ENCODE measurements at places on chromosomes 7 and 10. TPM values are rescaled to one million over a fixed set of nuclear protein-coding genes. Genes with fewer than 3 reads are reported as not detected.
A peak's percentile ranks its signal among the peaks of the same experiment; 100 is the strongest.

TBXAS1 gene
- 0.91 TPM for total RNA-seq

UBTD1 gene
- 60.6 TPM for total RNA-seq

GPNMB gene
- 357 TPM for total RNA-seq

SLC4A2 gene
- 77.4 TPM for total RNA-seq

TMEM176A gene
- 10.2 TPM for total RNA-seq

CREM gene
- 8.3 TPM for total RNA-seq

ZPBP gene
- total RNA-seq, result 0.23 TPM

FGFBP3 gene
- 0.69 TPM for total RNA-seq

FAM237B gene
- total RNA-seq, result not detected

FANK1 gene
- total RNA-seq, result 7.8 TPM

GHRHR gene
- total RNA-seq, result not detected

FAM3C gene
- 40.7 TPM for total RNA-seq

FRMD4A gene
- total RNA-seq, result 28.2 TPM

PAX4 gene
- total RNA-seq, result not detected

HIPK2 gene
- 8.7 TPM for total RNA-seq

DNAJC12 gene
- total RNA-seq, result not detected

GRCh38 chr7:106812027-106812643 lies 52.9 kb upstream of the PIK3CG start:
- DNase-seq, result peak; percentile 87

DNA sequence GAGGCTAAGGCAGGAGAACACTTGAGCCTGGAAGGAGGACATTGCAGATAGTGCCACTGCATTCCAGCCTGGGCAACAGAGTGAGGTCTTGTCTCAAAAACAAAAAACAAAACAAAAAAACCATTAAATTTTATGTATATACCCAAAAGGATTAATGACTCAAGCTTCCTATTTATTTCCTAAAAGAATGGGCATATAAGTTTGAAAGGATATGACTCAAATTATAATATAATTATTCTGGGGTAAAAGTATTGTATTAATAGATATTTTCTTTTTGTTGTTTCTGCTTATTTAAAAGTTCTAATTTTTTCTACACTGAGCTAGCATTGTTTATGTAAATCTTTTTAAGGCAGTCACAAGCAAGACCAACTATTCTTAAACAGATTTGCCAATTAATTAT lies 42.2 kb upstream of the CABCOCO1 start:
- DNase-seq, result no peak

DNA sequence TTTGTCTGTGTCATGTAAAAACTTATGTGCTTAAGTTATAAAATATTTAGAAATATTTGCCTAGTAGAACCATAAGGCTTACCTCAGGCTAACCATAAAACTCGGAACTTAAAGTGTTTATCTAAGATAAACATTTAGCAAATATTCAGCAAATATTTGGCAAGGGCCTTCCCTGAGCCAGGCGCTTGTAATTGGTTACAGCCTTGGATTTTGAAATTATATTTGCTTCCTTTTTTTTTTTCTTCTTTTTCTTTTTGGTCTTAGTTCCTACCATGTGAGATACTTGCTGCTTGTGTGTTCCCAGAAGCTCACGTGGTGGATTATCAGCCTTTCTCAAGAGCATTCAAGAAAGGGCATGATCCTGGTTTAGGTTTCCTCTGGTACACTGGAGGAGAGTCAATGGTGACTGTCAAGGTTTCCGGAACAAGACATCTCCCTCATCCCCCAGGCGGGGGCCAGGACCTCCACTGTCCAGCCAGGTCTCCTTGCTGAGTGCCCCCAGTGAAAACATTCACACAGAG lies 5.2 kb upstream of the BRI3 start:
- DNase-seq, result no peak

- no peak for DNase-seq
Measured at GRCh38 chr7:79287981-79288380, 165.5 kb downstream of the MAGI2 start.

- DNase-seq, result peak; percentile 89
Measured at GRCh38 chr7:77684030-77684429, 12.2 kb upstream of the RSBN1L start.

GRCh38 chr7:85186083-85186520 lies 754 bp downstream of the SEMA3D start:
- peak; percentile 88 for DNase-seq

GRCh38 chr10:76649254-76649653 lies 988.4 kb downstream of the KCNMA1 start:
- no peak for DNase-seq

DNA sequence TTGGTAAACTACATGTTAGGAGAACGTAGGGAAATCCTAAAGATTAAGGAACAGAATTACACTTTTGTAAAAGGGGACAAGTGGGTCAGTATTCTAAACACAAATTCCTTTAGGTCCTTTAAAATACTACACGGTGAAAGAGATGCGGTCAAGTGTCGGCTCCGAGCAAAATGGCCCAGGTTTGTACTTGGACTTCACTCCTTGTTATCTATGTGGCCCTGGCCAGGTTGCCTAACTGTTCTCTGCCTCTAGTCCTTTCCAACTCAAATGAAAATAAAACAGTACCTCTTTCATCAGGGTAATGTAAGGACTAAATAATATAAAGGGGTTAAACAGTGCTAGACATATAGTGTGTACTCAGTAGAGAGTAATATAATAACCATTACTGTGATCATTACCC lies 344.8 kb downstream of the PARD3 start:
- no peak for DNase-seq

DNA sequence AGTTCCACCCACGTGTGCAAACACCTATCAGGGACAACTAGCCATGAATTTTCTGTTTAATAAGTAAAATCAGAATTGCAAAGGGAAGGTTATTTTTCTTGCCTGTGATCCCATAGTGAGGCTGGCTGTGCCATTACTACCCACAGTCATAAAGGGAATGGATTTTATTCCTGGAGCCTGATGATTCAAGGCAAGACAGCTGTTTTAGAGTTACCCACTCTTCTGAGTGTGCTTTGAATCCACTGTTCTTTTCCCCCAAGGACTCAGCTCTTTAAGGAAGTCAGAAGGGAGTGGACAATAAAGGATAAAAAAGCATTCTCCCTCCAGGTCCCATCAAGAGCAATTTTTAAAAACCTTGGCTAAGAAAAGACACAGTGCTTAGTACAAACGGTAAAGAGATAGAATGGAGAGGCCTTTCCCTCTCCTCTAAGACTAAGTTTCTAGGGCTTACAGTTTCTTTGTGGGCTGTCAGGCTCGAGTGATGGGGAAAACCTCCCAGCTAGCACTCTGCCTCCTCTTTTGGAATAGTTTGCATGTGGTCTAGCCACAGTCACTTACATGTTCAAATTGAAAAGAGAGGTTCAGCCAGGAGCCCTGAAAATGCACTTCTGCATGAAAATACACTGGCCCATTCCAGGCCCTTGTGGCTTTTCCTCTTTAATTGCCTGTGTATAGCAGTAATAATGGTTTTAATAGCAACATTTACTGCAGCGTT lies 5.1 kb upstream of the LRRC4 start:
- DNase-seq, result no peak

DNA sequence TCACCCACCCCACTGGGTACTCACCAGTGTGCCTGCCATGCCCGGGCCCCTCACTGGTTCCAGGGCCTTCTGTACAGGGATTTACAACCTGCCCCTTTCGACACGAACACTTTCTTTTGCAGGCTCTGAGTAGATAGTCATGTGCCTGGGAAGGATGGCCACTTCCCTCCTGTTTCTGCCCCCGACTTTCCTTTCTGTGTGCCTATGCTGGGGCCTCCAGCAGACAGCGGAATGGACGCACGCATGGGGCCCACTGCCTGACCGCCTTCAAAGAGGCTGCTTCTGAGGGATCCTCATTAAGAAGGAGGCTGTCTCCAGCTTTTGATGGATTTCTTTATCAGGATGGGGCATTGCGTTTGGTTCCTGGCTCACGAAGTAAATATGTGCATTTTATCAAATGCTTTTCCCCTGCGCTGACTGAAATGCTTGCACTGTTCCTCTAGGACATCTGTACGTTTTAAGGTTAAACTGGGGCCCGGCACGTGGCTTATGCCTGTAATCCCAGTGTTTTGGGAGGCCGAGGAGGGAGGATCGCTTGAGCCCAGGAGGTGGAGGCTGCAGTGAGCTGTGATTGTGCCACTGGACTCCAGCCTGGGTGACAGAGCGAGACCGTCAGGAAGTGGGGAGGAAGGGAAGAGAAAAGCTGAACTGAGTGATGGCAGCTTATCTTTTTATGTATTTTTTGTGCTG lies 29.4 kb upstream of the NKX6-2 start:
- peak; percentile 60 for DNase-seq

DNA sequence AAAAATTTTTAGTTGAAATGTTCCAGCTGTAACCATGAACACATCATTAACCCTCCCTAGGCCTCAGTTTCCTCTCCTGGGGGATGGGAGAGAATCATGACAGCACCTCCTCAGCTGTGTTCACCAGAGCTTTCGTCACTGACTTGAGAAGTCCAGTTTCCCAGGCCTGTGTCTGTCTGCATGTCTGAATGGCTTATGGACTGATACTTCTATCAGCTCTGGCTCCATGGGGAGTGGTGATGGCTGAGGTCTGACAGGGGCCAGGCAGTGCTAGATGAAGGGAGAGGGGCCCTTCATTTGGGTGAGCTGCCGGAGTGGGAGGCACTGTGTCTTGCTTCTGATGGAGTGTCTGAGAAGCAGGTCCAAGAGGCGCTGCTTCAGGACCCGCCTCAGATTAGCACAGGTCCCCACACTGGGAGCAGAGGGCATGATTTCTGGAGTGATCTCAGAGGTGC lies 192.9 kb downstream of the PTPN20 start:
- no peak for DNase-seq

DNA sequence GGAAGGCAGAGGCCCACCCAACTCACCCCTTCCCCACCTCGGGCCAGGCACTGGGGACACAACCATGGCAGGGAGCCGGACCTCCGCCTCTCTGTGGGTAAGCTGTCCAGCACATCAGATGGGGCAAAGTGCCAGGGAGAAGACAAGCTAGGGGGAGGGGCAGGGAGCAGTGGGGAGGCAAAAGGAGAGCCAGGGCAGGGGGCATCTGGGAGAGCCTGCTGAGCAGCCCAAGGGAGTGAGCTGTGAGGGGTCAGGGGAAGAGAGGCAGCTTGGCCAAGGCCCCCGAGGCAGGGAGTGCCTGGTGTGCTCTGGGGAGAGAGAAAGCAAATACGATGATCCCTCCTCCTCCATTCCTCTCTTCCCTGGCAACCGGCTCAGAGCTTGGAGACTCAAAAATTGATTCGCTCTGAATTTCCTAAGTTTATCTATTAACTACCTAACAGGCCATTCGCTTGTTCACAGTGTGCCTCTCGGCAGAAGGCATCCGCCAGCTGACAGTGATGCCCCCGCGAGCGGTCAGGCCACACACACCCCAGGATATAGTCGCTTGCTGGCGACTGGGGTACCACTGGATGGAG lies 4.5 kb downstream of the CAMK2B start:
- DNase-seq, result no peak

GRCh38 chr10:92052741-92053140 lies 129.2 kb downstream of the BTAF1 start:
- no peak for DNase-seq

GRCh38 chr10:59895629-59896116 lies 10.7 kb downstream of the CCDC6 start:
- no peak for DNase-seq

DNA sequence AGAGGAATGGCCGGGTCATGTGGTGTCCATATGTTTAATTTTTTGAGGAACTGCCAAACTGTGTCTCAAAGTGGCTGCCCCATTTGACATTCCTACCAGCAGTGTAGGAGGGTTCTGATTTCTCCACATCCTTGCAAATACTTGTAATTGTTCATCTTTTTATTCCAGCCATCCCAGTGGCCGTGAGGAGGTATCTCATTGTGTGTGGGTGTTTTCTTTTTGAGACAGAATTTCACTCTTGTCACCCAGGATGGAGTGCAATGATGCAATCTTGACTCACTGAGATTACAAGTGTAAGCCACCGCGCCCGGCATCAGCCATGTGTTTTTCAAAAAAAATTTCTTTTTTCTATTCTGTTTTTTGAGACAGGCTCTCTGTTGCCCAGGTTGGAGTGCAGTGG lies 38.7 kb upstream of the DLG5 start:
- DNase-seq, result no peak

- DNase-seq, result no peak
Measured at GRCh38 chr10:47018026-47018735, 107.0 kb downstream of the PTPN20 start.

- DNase-seq, result no peak
Measured at GRCh38 chr7:87140271-87140748, 11.9 kb upstream of the DMTF1 start.

DNA sequence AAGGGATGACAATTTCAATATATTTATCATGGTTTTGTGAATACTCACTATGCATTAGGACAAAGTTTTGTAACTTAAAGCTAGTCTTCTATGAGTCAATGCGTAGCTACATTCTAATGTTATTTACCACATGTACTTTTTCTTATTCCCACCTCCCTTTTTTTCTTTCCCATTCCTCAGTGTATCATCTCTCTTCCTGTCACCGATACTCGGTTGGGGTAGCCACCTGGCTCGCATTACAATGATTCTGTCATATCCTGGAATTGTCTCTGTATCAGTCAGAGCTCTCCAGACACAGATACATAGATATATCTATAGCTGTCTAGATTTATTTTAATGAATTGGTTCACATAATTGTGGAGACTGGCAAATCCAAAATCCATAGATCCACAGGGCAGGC lies 9.8 kb upstream of the RALA start:
- DNase-seq, result no peak

DNA sequence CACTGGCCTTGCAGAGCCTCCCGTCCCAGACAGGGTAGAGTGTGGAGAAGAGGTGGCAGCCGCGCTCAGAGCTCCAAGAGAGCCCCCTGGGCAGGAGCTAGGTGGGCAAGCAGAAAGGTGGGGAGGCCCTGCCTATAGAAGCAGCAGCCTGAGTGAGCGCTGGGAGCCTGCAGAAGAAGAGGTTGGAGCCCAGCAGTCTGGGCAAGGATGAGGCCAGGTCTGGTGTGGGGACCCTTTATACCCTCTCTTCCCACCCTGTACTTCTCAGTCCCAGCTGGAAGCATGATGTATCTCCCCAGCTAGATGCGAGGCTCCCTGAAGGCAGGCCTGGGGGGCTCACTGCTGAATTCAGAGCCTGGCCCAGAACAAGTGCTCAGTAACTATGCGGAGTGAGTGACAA lies 44.5 kb upstream of the ZMIZ1 start:
- peak; percentile 72 for DNase-seq

DNA sequence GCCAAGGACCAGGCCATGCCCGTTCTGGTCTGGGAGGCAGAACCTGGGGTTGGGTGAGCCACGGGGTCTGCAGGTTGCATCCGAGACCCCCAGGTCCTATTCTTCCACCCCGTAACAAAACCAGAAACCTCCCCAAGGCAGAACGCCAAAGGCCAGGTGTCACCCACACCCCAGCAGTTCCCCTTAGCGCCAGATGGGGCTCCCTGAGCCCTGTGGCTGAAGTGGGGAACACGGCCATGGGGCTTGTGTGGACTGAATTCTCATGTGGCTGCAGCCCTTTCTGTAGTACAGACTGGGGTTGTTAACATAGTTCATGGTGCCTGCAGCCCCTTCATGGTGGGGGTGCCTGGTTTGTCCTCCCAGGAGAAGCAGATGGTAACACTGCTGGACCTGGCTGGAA lies 10.2 kb downstream of the BRI3 start:
- DNase-seq, result no peak

GRCh38 chr7:8327199-8327598 lies 65.2 kb upstream of the ICA1 start:
- DNase-seq, result no peak

GRCh38 chr7:102304668-102305067 lies 18.0 kb downstream of the SH2B2 start:
- no peak for DNase-seq

GRCh38 chr7:91046322-91047089 lies 217.7 kb upstream of the FZD1 start:
- DNase-seq, result no peak

All from lower leg skin (tissue), 4 donors.